ENCODE measurements at places on chromosomes 7 and 10. TPM values are rescaled to one million over a fixed set of nuclear protein-coding genes. Genes with fewer than 3 reads are reported as not detected.

Gene FXYD4
- 0.44 TPM for total RNA-seq

GRCh38 chr10:12602521-12602920 lies 253.2 kb downstream of the CAMK1D start:
- H3K27me3 ChIP-seq = no peaks in the 10 kb centered on the region
- DNase-seq = no peak
- no peak overlapping the region for H3K4me3 ChIP-seq
- H3K27ac ChIP-seq = no peak overlapping the region

DNA sequence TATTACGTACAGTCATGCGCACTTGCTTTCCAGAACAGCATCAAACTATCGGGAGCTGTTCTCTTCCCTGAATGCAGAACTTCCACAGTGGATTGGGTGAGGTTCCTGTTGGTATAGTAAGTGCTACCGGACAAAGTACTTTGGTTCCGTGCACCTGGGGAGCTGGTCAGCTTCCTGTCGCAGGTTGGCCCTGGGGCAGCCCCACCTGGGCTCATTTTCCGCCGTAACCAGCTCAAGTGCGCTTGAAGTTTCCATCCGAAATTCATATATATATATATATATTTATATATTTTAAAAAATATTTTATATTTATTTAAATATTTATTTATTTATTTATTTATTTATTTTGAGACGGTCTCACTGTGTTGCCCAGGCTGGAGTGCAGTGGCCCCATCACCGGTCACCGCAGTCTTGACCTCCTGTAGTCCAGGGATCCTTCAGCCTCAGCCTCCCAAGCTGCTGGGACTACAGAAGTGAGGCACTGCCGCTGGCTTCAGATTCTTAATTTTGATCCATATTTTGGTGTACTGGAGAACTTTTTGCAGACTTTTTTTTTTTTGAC lies 6.5 kb downstream of the SCART1 start:
- no peak overlapping the region for H3K4me3 ChIP-seq
- H3K27ac ChIP-seq = no peak overlapping the region
- no peak for DNase-seq
- no peaks in the 10 kb centered on the region for H3K4me1 ChIP-seq

DNA sequence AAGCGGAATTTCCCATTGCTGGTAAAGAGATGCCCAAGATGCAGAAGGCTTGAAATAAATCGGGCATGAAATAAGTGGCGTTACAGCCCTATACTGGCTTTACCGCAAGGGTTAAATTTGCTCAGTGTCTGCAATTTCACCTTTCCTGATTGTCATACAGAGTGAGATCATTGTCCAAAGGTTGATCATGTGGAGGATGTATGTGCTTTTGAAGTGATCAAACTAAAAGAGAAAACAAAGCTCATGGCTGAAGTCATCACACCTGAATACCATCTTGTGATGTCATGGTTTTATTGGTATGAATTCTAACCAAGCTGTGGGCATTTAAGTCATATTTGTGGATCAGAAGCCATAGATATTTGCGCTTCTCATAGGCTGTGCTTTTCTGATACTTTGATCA lies 635.5 kb downstream of the AUTS2 start:
- no peak for DNase-seq
- no peak overlapping the region for H3K27ac ChIP-seq
- H3K27me3 ChIP-seq = no peaks in the 10 kb centered on the region
- no peaks in the 10 kb centered on the region for H3K36me3 ChIP-seq

Data from muscle of leg (tissue), 16 donors.